ENCODE measurements at places on chromosomes 12 and 14.

DNA sequence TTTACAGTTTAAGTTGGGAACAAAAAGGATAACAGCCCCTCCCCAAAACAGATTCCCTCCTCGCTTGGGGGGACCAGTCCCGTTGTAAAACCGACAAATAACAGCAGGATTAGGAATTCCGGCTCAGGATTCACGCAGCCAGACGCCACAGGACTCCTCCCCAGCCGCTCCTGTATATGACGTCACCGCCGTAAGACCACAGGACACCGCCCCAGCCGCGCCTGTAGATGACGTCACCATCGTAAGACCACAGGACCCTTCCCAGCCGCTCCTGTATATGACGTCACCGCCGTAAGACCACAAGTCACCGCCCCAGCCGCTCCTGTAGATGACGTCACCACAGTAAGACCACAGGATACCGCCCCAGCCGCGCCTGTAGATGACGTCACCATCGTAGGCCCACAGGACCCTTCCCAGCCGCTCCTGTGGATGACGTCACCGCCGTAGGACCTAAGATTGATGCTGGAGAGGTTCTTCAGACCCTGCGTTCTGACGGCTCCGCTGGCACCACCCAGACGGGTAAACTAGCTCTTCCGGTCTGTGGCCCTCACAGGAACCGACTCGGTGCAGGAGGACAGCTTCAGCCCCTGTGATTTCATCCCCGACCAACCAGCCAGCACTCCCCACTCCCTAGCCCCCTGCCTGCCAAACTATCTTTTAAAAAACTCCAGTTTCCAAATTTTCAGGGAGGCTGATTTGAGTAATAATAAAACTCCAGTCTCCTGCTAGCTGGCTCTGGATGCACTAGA, 43.9 kb upstream of the FBRSL1 start:
- DNase-seq = no peak

DNA sequence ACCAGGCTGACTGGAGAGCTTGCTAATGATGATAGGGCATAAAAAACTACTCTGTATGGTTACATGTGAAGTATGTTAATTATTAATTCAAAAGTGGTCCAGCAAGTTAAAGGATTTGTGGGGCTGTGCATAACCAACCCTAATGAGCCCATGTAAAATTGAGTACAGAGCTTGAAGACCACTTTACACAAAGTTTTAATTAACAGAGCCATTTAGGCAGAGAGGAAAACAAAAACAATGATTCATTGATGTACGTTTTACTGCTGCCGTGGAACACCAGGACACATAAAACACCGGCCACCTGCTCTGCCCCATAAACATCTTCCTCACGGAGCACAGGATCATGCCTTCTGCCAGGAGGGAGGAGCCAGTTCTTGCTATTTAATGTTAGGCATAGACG, 83.5 kb downstream of the RIMBP2 start:
- no peak for DNase-seq

DNA sequence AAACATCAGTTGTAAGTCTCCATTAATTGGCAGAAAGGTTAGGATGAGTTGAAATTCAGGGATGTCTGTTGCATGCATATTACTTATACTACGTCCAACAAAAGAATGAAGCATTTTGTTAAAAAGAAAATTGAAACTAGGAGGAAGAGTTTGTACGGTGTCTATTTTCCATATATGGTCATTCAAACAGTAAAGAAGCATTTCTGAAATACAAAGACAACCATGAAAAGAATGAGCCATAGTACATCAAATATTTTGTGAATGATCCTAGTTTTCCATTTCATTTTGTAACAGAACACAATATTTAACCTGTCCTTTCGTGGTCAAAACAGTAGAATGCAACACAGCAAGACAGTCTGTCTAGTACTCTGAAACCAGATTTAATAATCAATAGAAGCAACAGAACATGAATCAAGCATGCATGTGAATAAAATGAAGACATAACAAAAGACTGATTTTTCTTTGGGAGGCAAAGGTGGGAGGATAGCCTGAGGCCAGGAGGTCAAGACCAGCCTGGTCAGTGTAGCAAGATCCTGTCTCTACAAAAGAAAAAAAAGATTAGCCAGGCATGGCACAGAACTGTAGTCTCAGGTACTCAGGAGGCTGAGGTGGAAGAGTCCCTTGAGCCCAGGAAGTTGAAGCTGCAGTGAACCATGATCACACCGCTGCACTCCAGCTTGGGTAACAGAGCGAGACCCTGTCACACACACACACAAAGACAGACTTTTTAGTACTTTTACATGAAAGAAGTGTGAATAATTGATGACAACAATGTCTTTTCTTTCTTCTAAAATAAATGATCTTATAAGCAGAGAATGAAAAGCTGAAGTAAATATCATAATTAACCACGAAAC, 156.0 kb downstream of the LRIG3 start:
- no peak for DNase-seq

DNA sequence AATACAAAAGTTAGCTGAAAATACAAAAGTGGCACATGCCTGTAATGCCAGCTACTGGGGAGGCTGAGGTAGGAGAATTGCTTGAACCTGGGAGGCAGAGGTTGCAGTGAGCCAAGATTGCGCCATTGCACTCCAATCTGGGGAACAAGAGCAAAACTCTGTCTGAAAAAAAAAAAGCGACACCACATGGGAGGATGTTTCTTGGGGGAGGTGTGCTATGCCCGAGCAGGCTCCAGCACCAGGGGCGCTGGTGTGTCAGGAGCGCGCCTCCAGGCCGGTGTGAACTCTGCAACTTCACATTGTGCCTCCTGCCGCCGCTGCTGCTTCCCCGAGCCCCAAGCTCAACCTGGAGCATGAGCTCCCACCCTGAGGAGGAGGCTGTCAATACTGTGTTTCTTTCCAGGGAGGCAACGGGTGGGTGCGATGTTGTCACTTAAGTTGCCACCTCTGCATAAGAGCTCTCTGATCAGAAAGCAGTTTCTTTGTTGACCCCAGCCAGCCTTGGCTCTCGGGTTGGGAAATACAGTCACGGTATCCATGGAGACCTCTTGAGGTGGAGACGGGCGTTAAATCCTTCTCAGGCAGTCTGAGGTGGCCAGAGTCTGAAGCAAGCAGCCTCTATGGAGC, 18.9 kb downstream of the DEGS2 start:
- DNase-seq = no peak

- no peak for DNase-seq
Observed at GRCh38 chr14:45867046-45867894, 614.3 kb upstream of the MIS18BP1 start.

- no peak for DNase-seq
Observed at GRCh38 chr12:130111965-130112496, 50.2 kb upstream of the FZD10 start.

- DNase-seq = no peak
Observed at GRCh38 chr12:76037130-76038103, 5.8 kb upstream of the PHLDA1 start.

DNA sequence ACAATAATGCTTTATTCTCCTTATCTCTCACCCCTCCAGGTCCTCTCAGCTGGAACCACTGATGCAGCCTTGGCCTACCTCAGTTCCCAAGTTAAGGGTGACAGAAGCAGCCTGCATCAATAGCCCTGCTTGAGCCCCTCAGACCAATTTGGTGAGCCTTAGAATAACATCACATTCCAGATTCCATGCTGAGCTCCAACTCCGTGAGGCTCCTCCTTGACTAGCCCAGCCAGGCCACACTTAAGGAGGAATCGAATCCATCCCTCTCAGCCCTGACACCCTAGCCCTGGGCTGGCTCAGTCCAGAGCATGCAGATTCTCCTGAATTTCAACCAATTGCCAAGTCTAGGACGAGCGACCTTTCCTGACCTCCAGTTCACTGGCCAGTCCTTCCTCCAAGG, 91.1 kb downstream of the ARMH4 start:
- DNase-seq = no peak

DNA sequence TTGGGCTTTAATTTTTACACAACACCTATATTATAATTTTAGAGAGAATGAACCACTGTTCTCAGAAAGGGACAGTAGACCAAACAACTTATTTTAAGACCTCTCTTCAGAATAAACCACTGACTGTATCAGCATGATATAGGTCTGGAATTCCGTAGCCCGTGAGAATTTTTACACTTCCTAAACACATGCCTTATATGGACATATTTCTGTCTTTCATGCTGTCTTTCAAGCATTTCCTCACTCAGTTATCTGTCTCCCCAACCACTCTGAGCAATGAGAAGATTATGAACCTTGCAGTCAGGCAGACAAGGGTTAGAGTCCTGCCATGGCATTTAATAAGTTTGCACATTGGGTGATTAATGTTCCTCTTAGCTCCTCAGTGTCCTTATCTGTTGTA, 17.4 kb upstream of the NEUROD4 start:
- no peak for DNase-seq

- DNase-seq = no peak
Observed at GRCh38 chr12:45326358-45326975, 110.6 kb downstream of the ANO6 start.

GRCh38 chr12:3361146-3361545, 129.9 kb upstream of the PRMT8 start:
- no peak for DNase-seq

- DNase-seq = no peak
Observed at GRCh38 chr14:42224053-42224888, 617.6 kb downstream of the LRFN5 start.

GRCh38 chr12:52295663-52296062, 4.3 kb upstream of the KRT81 start:
- DNase-seq = no peak

GRCh38 chr12:105616971-105617540, 286.6 kb downstream of the C12orf75 start:
- DNase-seq = no peak

- peak; percentile 16 for DNase-seq
Observed at GRCh38 chr14:31926123-31926522, 151.0 kb upstream of the ARHGAP5 start.

DNA sequence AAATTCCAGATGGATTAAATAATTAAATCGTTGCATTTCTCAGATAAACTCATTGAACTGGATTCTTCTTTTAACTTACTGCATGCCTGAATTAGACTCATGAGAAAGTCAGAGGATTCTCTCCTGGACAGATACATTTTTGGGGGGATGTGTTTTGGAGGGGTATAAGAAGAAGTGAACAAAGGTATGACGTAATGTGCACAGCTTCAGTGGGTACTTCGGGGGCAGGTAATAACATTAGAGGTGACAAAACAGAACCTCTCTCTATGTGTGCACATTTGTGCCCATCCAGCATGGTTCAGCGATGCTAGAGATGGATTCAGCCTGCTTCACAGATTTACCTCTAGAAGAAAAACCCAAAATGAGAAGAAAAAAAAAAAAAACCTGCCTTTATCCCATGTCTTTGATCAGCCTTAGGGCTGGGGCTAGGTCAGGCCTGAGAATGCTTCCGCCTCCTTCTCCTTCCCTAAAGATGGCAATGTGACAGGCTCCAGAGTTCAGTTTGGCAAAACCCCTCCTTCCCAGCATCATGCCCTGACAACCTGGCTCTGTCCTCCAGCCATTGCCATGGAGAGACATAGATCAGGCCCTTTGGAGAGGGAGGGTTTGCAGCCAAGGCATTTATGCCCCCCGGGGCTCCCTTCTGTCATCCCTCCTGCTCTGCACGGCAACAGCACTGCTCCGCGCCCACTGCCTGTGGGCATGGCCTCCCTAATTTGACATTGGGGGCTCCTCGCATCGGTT, 166.7 kb downstream of the KCNA5 start:
- no peak for DNase-seq

Measured in GM12892 (cell line).